ENCODE measurements at places on chromosomes 2 and 18.
A peak's percentile ranks its signal among the peaks of the same experiment; 100 is the strongest.

DNA sequence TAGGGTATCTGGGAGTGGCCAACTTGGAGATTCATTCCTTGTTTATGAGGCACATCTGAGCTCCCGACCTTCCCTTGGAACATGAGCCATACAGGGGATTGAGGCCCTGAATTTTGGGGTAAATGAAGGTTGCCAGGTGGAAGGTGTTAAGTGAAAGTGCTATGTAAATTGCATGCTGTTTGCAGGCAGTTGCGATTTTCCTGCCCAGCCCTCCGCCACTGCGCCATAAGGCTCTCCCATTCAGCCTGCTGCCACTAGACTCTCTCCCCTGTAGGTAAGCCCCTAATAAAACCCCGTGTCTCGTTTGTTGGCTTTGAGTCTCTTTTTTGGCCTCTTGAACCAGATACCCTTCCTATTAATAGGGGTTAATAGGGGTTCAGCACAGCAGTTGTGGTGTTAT is 33.8 kb downstream of the PCARE start:
- DNase-seq = no peak

DNA sequence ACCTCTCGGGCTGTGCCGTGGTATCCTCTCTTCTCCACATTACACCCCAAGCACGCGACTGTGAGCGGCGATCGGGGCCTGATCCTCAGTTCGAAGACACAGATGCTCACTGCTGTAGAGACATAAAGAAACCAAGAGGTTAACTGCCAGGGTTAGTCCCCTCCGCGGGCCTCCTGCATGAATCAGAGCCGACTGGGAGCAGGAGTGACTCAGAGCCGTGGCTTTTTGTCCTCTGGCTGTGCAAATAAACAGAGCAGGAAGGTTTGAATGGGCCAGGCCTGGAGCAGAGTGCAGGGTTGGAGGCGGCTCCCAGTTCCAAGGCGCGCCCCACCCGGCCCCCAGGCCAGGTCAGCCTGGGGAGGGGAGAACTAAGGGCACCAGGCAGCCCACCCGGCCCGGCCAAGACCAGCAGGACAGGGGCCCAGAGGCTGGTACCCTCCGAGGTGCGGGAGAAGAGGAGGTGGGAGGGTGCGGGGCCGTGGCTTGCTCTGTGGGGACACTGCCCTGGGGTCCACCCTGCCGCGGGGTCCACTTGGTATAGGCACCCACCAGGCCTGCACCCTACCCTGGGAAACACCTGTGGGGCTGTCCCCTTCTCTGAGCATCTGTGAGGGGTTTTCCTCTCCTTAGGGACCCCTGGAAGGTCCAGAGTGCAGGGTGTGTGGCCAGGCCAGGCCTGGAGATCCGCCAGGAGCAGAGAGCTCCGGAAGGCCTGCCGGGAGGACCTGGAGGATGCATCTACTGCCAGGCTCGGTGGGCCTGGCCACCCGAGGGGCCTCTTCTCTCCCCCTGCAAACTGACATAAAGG is 16.5 kb downstream of the TWIST2 start:
- peak; percentile 87 for DNase-seq

- no peak for DNase-seq
Observed at GRCh38 chr18:61989138-61989537, 96.3 kb upstream of the RNF152 start.

DNA sequence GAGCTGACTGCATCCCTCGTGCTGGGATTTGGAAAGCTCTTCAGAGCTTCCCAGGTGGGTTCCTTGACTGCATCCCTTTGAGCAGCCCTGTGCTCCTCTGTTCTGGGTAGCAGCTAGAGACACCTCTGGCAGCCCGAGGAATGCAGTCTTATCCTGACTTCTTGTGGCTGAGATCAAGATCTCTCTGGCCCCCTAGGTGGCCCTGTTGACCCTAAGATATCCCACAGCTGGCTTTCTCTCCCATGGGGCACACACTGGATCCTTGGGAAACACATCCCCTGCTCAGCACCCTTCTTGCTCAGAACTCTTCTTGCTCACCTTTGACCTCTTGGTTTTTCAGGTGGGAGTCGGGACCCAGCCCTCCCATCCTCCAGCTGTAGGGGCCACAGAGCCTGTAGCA is 237.2 kb downstream of the TSN start:
- no peak for DNase-seq

GRCh38 chr18:77207540-77207939 is 42.1 kb upstream of the GALR1 start:
- DNase-seq = no peak

- peak; percentile 98 for DNase-seq
Observed at GRCh38 chr2:28717339-28717758, 34.3 kb upstream of the PPP1CB start.

DNA sequence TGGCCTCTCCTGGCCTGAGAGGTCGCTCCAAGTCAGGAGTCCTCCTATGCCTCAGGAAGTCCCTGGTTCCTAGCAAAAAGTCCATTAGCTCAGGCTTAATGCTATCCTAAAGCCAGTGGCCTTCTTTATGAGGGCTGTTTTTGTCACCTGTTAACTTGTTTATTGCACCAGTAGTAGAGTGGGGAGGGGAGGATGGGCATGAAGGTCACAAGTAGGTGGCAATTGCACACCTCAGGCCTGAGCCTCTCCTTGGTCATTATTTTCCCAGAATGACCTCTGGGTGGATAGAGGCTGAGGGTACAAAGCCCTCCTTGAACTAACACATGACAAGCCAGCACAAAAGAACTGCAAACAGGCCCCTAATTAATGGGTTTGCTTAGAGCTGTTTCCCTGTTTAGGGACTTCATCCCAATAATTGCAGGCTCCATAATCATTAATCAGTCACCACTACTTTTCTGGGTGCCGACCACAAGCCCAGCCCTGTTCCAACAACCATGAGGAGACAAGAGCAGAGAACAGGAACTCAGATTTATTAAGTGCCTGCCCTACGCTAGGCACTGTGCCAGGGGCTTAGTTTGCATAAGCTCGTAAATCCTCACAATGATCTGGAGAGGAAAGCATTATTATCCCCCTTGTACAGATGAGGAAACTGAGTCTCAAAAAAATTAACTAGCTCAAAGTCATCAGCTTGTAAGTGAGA is 123.0 kb upstream of the PKDCC start:
- DNase-seq = no peak

DNA sequence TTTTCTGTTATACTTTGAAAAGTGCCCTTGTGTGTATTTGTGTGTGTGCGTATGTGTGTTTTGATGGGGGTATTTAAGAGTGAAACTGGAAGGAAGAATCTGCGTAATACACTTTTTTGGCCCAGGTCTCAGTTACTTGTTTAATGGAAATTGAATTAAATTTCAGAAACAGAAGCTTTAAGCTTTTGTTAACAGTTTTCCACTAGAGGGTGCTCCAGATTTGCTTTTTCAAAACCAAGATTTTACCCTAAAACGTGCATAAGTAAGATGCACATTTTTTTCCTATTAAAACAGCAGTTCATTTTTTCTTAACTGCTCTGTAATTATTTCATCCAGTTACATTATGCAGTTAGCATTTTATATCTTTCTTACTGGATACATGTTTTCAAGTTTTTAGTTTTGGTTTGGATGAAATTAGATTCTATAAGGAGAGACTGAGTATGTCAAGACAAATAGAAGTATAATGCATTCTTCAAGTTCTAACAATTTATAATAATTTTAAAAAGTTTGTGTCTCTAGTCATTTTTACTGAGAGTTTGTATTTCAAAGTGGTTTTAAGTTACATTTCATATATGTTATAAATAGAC is 97.2 kb downstream of the PIK3C3 start:
- DNase-seq = no peak

GRCh38 chr2:134771313-134771801 is 52.6 kb upstream of the TMEM163 start:
- DNase-seq = peak; percentile 31

DNA sequence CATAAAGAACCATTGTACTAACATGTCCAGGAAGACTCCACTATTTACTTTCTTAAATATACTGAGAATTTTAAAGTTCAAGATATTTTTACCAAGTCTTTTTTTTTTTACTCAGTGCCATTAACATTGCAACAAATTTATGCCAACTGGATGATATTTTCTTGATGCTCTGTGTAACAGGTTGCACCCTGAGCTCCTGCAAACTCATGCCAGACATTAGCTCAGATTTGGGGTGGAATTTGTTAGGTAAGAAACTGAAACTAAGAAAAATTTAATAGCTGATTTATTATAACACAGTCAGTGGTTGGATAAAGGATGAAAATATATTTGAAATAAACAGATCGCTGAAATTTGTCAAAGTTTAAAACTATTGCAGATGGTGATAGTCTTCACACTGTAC is 228.6 kb upstream of the SPHKAP start:
- DNase-seq = no peak

- DNase-seq = no peak
Observed at GRCh38 chr2:218471036-218471435, 52.1 kb downstream of the VIL1 start.

- no peak for DNase-seq
Observed at GRCh38 chr2:101348883-101349282, 38.4 kb downstream of the CREG2 start.

GRCh38 chr2:20621366-20622295 is 29.3 kb downstream of the HS1BP3 start:
- DNase-seq = no peak

DNA sequence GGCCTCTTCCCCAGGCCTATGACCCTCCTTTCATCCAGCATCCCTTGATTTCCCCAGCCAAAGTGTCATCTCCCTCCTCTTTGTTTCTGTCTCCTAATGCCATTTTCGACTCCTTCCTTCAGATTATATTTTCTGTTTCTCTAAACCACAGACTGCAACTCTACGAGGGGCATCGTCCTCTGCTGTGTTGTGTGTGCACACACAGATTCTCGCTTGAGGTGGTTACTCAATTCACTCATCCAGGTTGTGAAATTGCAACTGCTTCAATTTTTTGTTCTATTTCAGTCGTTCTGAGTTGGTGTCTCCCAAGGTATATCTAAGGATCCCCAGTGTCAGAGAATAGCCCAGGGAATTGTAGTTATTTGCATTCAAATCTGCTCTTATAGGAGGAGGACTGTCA is 113.5 kb upstream of the NDUFV2 start:
- no peak for DNase-seq

- DNase-seq = no peak
Observed at GRCh38 chr2:27102329-27102728, 15.8 kb downstream of the KHK start.

DNA sequence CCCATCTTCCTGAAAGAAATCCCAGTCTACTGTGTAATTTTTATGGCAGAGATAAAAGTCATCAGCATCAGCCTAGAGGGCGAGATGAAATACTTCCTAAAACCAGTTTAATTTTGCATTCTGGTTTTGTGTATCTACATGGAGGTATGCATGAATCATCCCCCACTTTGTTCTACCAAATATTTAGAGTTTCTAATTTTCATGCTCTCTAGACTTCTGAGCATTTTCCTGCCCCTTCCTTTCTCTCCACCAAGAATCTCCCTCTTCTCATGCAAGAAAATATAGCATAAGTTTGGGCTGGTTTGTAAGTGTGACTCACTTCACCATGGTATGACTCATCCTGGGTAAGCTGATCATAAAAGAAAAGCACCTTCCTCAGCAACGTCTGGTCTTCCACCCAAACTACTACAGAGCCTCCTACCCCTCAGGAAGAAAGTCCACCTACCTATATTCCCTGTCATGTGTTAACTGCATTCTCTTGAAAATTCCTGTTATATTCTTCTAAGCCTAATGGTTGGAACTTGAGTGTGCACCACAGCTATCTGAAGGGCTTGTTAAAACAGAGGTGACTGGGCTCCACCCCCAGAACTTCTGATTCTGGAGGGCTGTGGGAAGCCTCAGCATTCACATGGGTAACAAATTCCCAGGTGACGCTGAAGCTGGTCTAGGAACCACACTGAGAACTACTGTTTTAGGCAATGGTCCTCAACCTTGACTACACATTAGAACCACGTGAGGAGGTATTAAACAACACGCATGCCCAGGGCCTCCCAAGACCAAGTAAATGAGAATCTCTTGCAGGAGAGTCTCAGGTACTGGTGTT is 37.4 kb upstream of the RAPGEF4 start:
- DNase-seq = no peak

DNA sequence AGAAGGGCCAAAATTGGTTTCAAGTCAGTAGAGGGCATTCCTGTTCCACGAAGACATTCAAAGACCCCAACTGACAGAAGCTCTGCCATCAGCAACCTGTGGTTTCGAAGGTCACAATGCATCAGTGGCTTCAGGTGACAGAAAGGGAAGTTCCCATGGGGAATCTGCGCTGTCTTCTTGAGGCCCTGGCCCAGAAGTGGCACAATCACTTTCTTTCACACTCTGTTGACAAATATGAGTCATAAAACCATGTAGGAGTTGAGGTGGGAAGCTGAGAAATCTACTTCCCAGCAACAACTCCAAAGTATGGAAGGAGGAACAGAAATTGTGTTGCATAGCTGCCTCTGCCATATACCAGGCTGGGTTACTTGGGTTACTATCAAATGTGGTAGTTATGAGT is 621.1 kb upstream of the FANCL start:
- DNase-seq = no peak

GRCh38 chr2:68287580-68288441 is 31.9 kb downstream of the CNRIP1 start:
- peak; percentile 50 for DNase-seq

DNA sequence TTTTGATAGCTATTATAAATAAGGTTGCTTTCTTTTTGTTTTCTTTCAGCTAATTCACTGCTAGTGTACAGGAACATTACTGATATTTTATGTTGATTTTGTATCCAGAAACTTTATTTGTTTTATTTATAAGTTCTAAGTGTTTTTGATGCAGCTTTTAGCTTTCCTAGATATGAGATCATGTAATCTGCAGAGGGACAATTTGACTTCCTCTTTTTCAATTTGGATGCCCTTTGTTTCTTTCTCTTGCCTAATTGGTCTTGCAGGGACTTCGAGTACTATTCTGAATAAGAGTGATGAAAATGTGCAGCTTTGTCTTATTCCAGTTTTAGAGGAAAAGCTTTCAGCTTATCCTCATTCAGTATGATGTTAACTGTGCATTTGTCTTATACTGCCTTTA is 643.4 kb upstream of the CDH2 start:
- DNase-seq = no peak

- DNase-seq = peak; percentile 67
Observed at GRCh38 chr18:68456985-68457384, 257.9 kb downstream of the TMX3 start.

DNA sequence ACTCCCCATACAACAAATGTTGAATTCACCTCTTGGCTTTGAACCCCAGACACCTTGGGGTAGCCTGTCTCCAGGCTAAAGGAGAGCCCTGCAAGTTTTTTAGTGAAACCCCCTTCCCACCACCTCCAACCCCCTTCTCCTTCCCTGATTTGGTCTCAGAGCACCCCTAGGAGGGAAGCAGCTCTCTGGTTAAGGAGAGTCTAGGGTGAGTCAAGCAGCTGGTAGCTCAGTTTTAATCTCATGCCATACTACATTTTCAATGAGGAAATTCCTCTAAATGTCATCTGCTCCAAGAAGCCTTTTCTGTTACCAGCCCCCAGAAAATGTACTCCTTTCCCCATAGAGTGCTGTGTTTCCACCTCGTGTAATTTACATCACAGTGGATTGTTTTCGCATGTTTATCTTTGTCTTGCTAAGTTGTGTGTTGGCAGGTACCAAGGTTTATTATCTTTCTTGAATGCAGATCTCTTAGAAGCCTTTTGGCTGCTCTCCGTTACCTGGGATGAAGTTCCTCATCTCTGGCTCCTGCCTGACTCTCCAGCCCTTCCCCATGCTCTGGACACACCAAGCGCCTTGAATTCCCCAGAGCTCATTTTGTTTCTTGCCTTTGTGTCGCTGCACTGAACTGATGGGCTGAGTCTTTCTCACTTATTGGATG is 82.2 kb downstream of the ASAP2 start:
- DNase-seq = no peak
